ENCODE measurements at places on chromosomes 1 and 21.

DNA sequence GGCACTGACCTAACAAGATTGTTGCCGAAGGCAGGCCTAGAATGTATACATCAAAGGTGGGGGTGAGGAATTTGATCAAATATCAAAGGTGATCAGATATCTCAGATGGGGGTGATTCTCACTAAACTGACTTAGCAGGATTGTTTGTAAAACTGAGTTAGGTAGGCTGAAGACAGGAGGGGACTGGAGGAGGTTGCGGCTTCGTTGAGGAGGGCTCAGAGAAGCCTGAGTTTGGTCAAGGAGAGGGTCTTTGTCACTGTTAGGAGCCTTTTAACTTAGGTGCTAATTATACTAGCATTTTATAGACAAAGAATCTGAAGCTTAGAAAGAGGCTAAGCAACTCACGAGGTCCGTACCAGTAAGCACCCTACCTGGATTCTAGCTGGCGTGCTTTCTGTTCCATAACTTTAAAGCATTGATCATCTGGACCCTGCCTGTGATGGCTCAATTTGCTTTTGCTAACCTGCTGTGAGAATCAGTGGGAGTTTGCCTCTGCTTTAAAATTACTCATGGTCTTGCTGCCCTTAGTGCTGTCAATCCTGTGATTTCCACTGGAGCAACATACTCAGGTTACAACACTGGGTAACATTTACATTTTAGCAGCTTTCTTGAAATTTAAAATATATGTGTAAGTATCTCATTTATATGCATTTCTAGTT is 49.8 kb downstream of the ITSN1 start:
- peak; percentile 67 for DNase-seq

- DNase-seq: no peak
Measured at GRCh38 chr1:21663248-21663950, 5.8 kb downstream of the RAP1GAP start.

- DNase-seq: no peak
Measured at GRCh38 chr21:35127026-35127425, 77.9 kb upstream of the RUNX1 start.

DNA sequence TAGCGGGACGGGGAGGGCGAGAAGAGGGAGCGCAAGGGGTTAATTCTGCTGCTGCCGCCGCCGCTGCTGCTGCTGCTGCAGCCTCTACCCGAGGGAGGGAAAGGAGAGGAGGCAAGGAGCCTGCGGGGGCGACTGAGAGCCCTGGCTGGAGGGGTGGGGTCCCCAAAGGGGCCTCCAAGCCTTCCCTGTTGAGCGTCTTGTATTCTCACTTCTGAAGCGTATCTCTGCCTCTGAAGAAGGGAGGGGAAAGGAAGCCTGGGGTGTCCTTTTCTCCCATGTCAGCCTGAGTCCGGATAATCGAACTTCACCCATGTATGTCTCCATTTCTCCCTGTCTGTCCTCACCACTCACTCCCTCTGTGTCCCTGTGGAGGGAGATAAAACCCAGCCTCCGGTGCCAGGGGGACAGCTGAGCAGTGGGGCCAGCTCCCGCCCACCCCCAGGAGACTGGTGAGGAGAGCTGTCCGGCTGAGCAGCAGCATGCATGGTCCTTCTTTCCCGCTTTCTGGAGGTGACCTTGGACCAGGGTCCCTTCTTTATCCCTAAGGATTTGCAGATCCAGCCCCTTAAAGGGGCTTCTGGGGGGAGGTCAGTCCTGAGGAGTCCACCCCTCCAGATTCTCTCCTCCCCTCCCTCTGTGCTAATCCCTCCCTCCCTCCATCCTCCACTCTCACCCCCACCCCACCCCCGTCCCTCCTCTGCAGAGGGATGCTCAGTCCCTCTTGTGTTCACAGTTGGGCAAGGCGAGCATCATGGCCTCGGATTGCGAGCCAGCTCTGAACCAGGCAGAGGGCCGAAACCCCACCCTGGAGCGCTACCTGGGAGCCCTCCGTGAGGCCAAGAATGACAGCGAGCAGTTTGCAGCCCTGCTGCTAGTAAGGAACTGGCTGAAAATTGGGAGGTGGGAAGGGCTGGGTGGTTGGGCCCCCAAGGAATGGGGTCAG is 1.0 kb downstream of the NCDN start:
- no peak for DNase-seq

GRCh38 chr1:64545118-64545843 is 75.4 kb downstream of the CACHD1 start:
- DNase-seq: no peak

DNA sequence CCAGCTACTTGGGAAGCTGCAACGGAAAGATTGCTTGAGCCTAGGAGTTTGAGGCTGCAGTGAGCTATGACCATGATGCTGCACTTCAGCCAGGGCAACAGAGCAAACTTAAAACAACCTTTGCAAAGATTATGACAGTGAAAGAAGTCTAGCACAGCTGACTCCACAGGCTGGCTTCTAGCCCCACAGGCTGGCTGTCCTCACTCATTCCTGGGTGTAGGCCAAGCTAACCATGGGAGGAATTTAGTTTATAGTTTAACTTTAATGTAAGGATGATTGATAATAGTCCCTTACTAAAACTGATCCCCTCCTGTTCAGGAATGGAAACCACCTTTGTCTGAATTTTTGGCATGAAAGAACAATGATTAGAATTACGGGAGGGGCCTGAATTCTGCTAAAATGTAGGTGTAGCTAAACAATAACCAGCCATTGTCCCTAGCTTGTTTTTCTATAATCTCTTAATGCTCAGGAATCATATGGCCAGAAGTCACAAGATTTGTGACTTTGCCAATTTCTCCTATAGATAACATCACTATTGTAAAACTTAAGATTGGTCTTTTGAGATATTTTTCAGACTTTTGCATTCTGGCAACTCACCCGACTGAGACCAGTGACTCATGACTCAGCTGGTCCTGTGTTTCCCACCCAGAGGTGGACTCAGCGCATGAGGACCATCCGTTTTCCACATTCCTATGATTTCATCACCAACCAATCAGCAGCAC is 28.1 kb upstream of the SGIP1 start:
- no peak for DNase-seq
